Kidney epithelial cell (primary cell): ENCODE measurements at places on chromosomes 6 and 20.

- no peak for DNase-seq
Measured at GRCh38 chr6:11601776-11602605, 64.4 kb downstream of the TMEM170B start.

GRCh38 chr6:97586344-97586743, 303.3 kb upstream of the MMS22L start:
- DNase-seq, result no peak

GRCh38 chr6:162099685-162100084, 627.9 kb downstream of the PRKN start:
- peak; percentile 81 for DNase-seq

DNA sequence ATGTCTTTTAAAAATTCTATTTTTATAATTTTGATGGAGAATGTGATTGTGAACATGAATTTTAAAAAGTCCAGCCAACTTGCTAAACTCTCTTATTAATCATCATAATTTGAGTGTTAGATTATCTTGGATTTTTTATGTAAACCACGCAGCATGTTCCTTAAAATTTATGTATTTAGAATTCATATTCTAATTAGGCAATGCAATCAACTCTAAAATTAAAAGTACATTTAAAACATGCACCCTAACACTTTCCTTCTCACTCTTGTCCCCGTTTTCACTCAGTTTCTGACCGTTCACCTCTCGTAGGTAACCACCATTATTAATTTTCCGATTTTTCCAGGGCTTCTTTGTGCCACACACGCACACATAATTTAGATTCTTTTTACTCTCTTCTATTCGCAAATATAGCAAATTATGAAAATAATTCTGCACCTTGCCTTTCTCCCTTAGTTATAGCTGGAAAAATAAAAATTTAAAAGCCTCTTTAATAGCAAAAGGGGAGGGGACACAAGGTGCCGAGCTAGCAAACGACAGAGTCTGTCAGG, 329 bp upstream of the ZKSCAN3 start:
- no peak for DNase-seq

GRCh38 chr6:34027445-34027936, 118.4 kb downstream of the GRM4 start:
- DNase-seq, result no peak
